ENCODE measurements at places on chromosomes 1 and 21.

DNA sequence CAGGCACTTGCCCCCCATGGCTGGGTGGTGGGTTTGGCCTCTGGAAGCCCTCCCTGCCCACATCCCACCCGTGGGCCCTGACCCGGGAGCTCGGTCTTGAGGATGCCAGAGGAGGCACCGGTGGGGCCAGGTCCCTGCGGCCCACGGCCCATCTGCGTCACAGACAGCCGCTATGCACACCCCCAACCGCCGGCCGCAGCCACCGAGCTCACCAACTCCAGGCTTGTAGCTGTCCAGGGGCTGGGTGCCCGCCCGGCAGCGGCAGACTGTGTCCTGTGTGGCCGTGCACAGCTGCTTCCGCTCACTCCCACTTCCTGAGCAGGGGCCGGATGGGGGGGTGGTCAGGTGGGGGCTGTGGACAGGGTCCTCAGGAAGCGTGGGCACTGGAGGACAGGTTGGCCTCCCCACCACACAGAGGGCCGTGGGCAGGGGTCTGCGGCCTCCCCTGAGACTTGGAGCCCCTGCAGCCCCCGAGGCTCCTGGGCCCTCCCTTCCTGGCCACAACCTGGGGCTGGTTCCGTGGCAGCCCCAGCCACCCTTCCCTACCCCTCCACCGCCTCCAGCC, 1.1 kb downstream of the TNFRSF4 start:
- DNase-seq: no peak

- DNase-seq: no peak
Measured at GRCh38 chr1:74629283-74629682, 44.3 kb downstream of the ERICH3 start.

- DNase-seq: no peak
Measured at GRCh38 chr1:164640686-164641352, 81.8 kb downstream of the PBX1 start.

DNA sequence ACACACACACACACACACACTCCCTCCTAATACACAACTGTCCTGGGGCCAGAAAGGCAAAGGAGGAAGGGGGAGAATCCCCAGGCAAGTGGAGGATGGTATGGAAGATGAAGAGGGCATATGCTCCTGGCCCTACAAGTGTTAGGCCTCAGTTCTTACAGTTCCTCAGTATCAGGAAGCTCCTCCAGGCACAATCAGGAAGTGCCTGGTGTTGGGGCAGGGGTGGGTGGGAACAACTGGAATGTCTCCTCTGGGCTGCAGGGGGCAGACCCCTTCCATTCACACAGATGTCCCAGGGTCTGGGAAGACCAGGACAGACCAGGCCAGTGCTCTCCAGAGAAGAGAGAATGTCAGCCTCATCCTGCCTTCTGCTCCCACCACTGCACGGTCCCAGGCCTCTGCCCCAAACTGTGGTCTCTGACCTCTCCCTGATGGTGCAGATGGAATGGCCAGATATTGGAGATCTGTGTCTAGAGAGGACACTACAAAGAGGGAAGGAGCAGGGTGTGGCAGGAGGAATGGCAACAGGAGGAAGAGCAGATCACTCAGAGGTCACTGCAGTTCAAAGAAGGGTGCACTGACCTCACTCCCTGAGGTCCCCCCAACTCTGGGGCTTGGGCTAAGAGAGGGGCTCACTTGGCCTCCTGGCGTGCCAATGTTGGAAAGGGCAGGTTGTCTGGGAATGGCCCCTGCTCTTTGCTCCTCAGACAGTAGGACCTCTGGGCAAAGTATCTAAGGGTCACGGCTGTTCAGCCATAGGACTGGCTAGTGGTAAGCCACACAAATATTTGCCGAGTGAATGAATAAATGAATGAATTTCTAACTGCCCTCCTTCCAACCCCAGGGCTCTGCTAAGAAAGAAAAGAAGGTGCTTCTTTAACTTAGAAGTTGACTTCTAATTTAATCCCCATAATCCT, 2.5 kb upstream of the DENND2D start:
- no peak for DNase-seq

DNA sequence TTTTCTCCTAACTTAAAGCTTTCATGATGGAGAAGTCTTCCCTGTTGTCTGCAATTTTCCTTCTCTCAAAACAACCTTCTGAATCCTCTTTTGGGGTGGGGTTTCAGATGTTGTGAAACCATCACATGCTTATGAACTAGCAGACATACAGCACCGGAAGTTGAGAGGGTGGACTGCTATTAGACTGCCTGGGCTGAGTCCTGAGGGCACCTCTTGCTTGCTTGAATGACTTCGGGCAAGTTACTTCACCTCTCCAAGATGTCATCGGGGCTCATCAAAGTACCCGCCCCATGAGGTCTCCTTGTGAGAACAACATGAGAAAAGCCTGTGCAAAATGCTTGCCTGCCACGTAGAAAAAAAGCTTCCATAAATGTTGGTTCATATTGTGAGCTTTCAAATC, 89.6 kb downstream of the CCDC185 start:
- no peak for DNase-seq

DNA sequence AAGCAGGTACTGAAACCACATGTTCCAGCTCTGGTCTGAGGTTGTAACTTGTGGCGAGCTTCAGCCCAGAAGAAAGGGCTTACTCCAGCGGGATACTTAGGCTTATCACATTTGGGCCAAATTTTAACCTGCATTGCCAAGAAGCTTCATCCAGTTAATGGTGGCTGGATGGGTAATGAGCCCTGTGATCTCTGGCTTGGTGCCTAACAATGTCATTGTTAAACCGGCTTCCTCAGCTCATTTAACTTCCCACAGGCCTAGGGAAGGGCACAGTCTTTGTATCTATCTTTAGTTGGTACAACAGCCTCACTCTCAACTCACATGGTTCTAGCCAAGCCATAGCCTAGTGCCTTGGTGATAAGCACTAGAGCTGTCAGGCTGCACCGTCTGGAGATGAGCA, 43.6 kb upstream of the CCDC190 start:
- no peak for DNase-seq

DNA sequence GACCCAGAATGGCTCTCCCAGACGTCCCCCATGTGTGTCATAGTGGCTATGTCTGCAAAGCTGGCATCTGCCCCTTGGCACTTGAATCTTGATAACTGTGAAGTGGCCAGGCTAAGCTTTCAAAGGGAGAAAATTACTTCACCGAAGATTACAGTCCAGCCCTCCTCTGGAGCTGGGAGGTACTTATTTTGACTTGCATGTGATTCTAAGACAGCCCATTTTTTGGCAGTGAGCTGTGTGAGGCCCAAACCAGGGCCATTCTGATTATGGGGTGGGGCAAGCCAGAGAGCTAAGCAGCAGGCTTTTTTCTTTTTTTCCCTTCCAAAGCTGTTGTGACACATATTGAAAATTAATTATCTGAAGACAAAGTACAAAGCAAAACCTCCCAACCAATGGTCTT, 42.1 kb upstream of the C8B start:
- no peak for DNase-seq

DNA sequence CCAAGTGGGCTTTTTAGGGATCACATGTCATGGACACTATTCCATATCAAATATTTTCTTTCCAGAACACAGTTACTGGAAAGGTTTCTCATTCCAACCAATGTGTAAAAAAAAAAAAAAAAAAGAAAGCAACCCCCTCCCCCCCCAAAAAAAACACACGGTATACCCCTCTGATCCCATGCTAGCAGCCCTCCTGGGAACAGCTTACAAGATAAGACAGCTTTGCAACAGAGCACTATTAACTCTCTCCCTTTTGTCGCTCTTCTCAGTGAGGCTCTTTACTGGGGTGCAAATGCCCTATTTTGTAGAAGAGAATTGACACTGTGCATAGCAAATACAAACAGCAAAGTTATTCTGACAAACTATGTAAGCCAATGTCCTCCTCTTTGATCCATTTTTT, 161.2 kb downstream of the NTMT2 start:
- no peak for DNase-seq

GRCh38 chr1:7454895-7455784, 316.0 kb upstream of the VAMP3 start:
- DNase-seq: no peak

DNA sequence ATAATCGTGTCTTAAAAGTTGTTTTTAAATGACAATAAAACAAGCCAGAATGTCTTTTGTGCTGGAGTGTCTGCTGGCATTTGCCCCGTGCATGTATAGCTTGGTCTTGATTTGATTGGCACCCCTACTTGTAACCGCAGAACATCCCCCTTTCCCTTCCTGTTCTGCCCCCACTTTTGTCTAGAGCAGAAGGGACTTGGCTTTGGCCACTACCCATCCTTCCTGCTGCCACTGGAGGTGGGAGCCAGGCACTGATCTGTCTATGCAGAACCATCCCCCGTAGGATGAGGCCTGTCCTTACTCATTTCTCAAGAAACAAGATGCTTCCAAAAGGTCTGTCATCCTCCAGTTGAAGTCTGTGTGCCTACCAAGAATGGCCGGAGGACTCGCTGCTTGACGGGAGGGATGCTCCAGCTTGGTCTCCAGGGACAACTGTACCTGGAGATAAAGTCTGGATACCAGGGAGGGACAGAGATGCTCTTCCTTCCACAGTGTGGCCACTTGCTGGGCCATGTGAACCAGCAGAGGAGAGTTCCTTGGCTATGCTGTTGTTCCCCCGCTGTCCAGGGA, 1.1 kb upstream of the SLC27A3 start:
- no peak for DNase-seq

GRCh38 chr21:32712641-32713040, 15.2 kb downstream of the SYNJ1 start:
- no peak for DNase-seq

DNA sequence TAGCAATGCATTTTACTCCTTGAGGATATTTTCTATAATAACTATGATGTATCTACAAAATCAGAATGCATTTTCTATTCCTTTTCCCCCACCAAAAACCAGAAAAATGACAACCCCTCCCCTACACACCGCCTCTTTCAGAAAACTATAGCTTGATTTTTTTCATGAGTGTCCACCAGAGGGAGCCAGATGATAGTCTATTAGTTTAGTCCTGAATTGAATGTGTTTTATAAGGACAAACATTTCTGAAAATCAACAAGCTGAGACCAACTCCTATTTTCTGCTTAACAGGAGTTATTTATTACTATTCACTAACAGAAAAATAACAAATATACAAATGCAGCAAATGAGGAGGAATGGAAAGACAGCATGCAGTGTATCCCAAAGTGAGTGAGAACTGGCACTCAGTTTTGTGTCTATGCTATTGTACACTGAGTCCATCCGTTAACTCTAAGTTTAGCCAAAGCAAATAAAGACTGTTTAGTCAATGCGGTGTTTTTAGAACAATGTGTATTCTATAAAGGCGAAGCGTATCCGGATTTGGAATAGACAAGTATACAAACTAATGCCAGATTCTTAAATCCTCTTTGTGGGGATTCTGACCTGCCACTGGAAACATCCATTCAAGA, 182.6 kb downstream of the VAV3 start:
- DNase-seq: no peak

DNA sequence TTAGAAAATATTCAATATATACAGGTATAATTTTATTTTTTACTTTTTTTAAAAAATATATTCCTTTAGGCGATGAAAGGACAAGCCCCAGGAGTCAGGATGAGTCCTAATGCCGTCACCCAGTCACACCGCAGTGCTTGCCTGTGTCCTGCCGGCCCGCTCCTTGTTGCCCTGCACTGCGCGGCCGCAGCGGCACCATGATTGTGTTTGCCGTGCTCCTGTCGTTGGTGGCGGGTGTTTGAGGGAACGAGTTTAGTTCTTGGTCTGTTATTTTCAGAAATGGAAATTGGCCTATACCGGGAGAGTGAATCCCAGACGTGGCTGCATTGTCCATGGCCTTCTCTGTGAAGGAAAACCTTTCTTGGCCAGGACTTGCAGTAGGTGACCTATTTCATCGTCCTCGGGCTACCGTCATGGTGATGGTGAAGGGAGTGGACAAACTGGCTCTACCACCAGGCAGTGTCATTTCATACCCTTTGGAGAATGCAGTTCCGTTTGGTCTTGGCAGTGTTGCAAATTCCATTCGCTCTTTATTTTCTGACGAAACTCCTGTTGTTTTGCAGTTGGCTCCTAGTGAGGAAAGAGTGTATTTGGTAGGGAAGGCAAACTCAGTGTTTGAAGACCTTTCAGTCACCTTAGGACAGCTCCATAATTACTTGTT, 45.9 kb upstream of the CRB1 start:
- no peak for DNase-seq

GRCh38 chr1:193406901-193407300, 220.5 kb upstream of the B3GALT2 start:
- no peak for DNase-seq

- DNase-seq: no peak
Measured at GRCh38 chr1:39650431-39650830, 11.0 kb upstream of the HEYL start.

- DNase-seq: no peak
Measured at GRCh38 chr1:34928699-34929496, 552 bp downstream of the DLGAP3 start.

- DNase-seq: no peak
Measured at GRCh38 chr1:47515164-47515789, 77.4 kb downstream of the FOXD2 start.

DNA sequence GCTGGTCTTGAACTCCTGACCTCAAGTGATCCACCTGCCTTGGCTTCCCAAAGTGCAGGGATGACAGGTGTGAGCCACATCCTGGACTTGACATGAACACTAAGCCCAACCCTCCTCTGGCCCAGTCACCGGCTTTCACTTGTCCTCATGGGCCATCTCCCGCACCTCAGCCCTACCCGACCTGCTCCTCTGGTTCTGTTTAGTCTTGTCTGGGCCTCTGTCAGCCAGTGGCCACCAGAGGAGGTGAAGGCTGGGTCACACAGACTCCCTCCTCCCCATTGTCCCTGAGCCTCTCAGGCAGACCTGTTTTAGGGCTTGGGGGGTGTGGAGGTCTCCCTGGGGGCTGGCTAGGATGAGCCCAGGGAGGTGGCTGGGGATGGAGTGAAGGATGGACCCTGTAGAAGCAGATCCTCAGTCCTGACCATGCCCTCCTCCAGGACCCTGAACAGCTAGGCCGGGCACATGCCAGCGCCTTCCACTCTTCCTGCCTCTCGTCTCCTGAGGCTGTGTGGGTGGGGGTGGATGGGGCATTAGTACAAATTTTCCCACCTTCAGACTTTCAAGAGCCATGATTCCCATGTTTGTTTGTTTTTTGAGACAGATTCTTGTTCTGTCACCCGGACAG, 26.1 kb upstream of the UMODL1 start:
- no peak for DNase-seq

DNA sequence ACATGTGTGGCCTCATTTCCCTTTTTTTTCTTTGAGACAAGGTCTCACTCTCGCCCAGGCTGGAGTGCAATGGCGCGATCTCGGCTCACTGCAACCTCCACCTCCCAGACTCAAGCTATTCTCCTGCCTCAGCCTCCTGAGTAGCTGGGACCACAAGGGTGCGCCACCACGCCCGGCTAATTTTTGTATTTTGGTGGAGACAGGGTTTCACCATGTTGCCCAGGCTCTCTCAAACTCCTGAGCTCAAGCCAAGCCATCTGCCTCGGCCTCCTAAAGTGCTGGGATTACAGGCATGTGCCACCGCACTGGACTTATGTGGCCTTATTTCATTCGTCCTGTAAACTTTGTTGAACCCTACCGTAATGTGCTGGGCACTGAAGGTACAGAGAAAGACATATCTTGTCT, 569 bp upstream of the WARS2 start:
- no peak for DNase-seq

DNA sequence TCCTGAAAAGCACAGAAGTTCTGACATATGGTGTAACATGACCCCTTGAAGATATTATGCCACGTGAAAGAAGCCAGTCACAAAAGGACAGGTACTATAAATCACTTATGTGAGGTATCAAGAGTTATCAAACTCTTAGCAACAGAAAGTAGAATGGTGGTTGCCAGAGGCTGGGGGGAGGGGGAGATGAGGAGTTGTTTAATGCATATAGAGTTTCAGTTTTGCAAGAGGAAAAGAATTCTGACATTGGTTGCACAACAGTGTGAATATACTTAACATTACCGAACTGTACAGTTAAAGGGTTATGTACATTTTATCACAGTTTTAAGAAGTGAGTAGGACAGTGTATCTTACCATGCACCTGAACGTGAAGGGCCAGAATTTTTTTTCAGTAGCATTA, 80.0 kb downstream of the USP25 start:
- no peak for DNase-seq
